SK-MEL-5 (cell line): ENCODE measurements at places on chromosomes 2 and 18. TPM values are rescaled to one million over a fixed set of nuclear protein-coding genes. Genes with fewer than 3 reads are reported as not detected.

DNA sequence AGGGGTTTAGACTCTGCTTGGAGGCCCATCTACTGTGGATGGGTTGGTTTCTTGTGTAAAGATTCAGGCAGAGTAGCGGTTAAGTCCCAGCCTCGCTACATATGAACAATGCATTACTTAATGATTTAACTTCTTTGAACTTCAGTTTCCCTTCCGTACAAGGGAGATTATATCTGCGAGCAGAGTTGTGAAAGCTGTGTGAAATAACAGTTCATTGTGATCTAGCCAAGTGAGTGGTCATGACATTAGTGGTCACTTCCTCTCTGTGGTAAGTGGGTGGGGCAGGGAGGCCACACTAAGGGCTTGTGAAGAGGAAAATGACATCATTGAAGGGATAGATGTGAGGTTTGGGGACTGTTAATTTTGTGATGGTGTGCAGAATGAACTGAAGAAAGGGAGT is 14.1 kb upstream of the MEX3C start:
- peak; percentile 98 for DNase-seq

GRCh38 chr2:177992992-177993391 is 79.6 kb downstream of the PDE11A start:
- no peak for DNase-seq

- no peak for DNase-seq
Observed at GRCh38 chr18:58858591-58859468, 5.8 kb upstream of the ZNF532 start.

GRCh38 chr2:45745231-45745630 is 93.8 kb downstream of the PRKCE start:
- DNase-seq = no peak

DNA sequence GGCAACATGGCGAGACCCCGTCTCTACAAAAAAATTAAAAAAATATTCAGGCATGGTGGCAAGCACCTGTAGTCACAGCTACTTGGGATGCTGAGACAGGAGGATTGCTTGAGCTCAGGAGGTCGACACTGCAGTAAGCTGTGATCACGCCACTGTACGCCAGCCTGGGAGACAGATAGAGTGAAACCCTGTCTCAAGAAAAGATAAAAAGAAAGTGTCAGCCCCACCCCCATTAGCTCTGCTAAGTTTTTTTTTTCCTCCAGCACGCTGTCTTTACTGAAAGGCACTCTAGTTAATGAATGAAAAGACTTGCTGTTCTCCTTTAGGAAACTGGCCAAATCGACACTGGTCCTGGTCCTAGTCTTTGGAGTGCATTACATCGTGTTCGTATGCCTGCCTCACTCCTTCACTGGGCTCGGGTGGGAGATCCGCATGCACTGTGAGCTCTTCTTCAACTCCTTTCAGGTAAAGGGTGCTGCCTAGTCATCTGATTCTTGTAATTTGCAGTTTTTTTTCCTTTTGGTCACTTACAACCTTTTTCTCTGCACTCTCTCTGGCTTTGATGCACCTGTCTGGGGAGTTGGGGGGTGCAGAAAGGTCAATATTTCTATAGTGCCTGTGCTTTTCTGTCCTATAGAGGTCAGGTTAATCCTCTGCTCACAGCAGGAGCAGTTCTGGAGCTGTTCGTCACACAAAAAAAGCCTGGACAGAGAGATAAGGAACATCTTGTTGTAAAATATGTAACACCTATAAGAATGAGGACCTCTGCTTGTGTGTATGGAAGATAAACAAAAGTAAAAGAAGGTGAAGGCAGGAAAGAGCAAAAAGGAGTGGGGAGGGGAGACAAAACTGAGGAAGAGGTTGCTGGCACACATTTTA is 82.3 kb downstream of the PTH2R start:
- no peak for DNase-seq

Gene SGPP2
- total RNA-seq = not detected in 2 replicates

Gene ERFE
- 22.3 and 29.3 TPM in 2 replicates for total RNA-seq

Gene GCG
- total RNA-seq = not detected in 2 replicates

Gene C2orf80
- total RNA-seq = 0.32 and 0.45 TPM in 2 replicates

Gene MARCO
- not detected in 2 replicates for total RNA-seq
